ENCODE measurements at places on chromosomes 7 and 10.

GRCh38 chr10:123187781-123188180 is 33.6 kb downstream of the BUB3 start:
- no peak for DNase-seq

DNA sequence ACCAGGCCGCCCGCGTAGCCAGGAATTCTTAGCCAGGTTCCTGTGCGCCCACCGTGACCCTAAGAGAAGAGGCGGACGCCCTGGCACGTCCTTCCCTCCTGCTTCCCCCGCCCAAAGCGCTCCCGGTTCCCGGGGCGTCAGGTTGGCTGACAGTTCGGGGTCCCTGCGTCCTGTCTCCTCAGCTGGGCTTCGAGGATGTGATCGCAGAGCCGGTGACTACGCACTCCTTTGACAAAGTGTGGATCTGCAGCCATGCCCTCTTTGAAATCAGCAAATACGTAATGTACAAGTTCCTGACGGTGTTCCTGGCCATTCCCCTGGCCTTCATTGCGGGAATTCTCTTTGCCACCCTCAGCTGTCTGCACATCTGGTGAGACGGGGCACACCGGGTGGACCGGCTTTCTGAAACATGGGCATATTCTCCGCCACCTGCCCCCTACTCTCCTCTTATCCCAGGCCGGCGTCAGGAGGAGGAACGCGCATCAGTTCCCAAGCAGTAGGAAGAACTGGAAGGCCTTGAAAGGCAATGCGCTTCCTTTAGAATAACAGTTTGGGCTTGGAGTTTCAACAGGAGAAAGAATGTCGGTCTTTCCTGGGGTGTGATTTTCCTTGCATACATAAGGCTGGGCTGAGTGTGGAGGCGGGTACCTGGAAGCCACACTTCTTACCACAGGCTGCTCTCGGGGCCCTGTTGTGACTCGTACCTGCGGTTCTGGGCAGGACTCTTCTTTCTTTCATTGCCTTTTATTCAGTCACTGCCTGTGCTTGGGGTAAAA is 728 bp downstream of the CAV2 start:
- no peak for DNase-seq

- DNase-seq, result no peak
Observed at GRCh38 chr7:112866424-112866823, 76.2 kb upstream of the TMEM168 start.

DNA sequence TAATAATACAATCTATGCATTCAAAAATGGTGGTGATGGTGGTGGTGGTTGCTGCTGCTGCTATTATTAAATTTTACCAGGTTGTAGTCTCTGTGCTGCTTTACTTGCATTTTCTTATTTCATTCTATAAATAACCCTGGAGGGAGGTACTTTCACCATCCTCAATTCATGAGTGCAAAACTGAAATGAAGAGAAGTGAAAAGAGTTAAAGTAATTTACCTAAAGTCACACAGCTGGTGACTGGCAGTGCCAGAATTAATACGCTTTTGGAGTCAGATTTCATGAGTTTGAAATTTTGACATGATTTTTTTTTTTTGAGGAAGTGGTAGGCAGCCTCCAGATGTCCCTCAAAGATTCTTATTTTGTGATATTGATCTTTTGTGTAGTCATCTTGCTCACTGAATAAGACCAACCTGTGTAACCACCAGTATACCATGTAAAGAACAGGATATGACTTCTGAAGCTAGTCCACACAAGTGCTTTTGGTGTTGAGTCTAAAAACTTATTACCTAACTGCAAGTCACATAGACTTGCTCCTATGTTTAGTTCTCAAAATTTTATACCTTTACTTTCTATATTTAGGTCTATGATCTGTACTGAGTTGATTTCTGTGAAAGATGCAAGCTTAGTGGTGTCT is 218.8 kb downstream of the ZWINT start:
- DNase-seq, result no peak

- no peak for DNase-seq
Observed at GRCh38 chr10:51416494-51416893, 282.9 kb downstream of the CSTF2T start.

- DNase-seq, result peak; percentile 68
Observed at GRCh38 chr10:17430647-17431355, 23.6 kb downstream of the ST8SIA6 start.

- DNase-seq, result peak; percentile 1
Observed at GRCh38 chr10:37856881-37857286, 526 bp downstream of the ZNF248 start.

GRCh38 chr10:124285587-124286527 is 132.9 kb downstream of the OAT start:
- no peak for DNase-seq

GRCh38 chr7:100563809-100564400 is 9.8 kb downstream of the SAP25 start:
- DNase-seq, result peak; percentile 79

- DNase-seq, result no peak
Observed at GRCh38 chr7:116483271-116483942, 16.1 kb upstream of the CAV2 start.

DNA sequence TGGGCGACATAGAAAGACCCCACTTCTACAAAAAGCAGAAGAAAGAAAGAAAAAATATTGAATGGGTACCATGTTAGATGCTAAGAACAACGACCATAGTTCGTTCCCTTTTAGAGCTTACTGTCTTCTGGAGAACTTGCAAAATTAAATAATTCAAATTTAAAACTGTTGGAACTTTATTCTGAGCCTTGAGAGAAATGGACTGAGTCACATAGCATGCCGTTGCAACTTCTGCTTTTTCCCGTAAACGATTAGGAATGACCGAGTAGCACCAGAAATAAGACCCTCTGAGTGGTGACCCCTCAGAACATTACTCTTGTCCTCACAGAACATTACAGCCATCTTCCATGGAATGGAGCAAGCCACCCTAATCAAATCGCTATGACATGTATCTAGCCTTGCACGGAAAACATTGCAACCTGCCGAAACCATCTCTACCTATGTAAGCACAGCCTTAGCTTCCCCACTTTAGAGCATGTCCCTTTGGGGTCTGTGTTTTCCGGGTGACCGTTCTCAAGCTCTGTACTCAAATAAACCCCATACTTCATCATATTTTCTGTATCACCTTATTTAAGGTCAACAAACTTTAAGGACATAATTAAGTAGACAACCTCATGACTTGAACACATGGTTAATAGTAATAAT is 179.1 kb downstream of the PRKCQ start:
- no peak for DNase-seq
